ENCODE measurements at places on chromosomes 7 and 10. TPM values are rescaled to one million over a fixed set of nuclear protein-coding genes. Genes with fewer than 3 reads are reported as not detected.

The PNLIP gene
- not detected for total RNA-seq

The STX1A gene
- 10.0 TPM for total RNA-seq

The MSMB gene
- not detected for total RNA-seq

The SHTN1 gene
- total RNA-seq: 1.4 TPM

The RSPH10B2 gene
- not detected for total RNA-seq

The COMMD3 gene
- total RNA-seq: 44.8 TPM

The TRIM50 gene
- not detected for total RNA-seq

The PILRA gene
- not detected for total RNA-seq

The MDFIC gene
- 29.7 TPM for total RNA-seq

The PLEKHS1 gene
- total RNA-seq: not detected

The PAX4 gene
- not detected for total RNA-seq

The COL28A1 gene
- under 0.01 TPM for total RNA-seq

The TAS2R41 gene
- not detected for total RNA-seq

The SH2D4B gene
- total RNA-seq: not detected

The C10orf105 gene
- total RNA-seq: under 0.01 TPM

The CRHR2 gene
- total RNA-seq: not detected

The MCU gene
- total RNA-seq: 36.2 TPM

The AKR1D1 gene
- total RNA-seq: not detected

The CPN1 gene
- total RNA-seq: not detected

The HOXA13 gene
- not detected for total RNA-seq

The SUN3 gene
- not detected for total RNA-seq

The TRPV5 gene
- total RNA-seq: not detected
